Cardiac muscle cell (in vitro differentiated cells and primary cell): ENCODE measurements at places on chromosomes 2 and 18. TPM values are rescaled to one million over a fixed set of nuclear protein-coding genes. Genes with fewer than 3 reads are reported as not detected.
A peak's percentile ranks its signal among the peaks of the same experiment; 100 is the strongest.

DNAH7 gene
- total RNA-seq: 0.42 and 1.8 TPM in 2 replicates

KIAA2012 gene
- total RNA-seq: 0.21 TPM in 1 of 2 replicates, not detected in the other

PKDCC gene
- total RNA-seq: 169 and 228 TPM in 2 replicates

GALNT5 gene
- 2.0 and 2.4 TPM in 2 replicates for total RNA-seq

GRCh38 chr2:99984799-99985515, 157.4 kb downstream of the AFF3 start:
- H3K27ac ChIP-seq: no peak overlapping the region
- no peak overlapping the region for H3K4me3 ChIP-seq
- H3K27me3 ChIP-seq: no peaks in the 10 kb centered on the region
- peaks cover 6% of the 10 kb centered on the region for H3K4me1 ChIP-seq
- peak; percentile 16 for DNase-seq
- H3K36me3 ChIP-seq: no peaks in the 10 kb centered on the region

GRCh38 chr2:143431316-143431715, 302.1 kb downstream of the ARHGAP15 start:
- no peaks in the 10 kb centered on the region for H3K4me1 ChIP-seq
- H3K36me3 ChIP-seq: no peaks in the 10 kb centered on the region
- no peak overlapping the region for H3K4me3 ChIP-seq
- H3K27ac ChIP-seq: no peak overlapping the region
- no peaks in the 10 kb centered on the region for H3K27me3 ChIP-seq

DNA sequence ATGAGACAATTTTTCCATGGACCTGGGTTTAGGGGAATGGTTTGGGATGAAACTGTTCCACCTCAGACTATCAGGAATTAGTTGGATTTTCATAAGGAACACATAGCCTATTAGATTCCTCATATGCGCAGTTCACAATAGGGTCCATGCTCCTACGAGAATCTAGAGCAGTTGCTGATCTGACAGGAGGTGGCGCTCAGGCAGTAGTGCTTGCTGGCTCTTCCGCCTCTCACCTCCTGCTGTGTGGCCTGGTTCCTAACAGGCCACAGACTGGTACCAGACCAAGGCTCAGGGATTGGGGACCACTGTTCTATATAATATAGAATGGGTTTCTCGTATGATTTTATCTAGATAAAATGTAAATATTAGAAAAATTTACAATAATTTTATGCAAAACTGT, 338.7 kb downstream of the CPS1 start:
- H3K4me3 ChIP-seq: no peak overlapping the region
- H3K36me3 ChIP-seq: no peaks in the 10 kb centered on the region
- H3K27ac ChIP-seq: no peak overlapping the region
- H3K4me1 ChIP-seq: no peaks in the 10 kb centered on the region
- H3K27me3 ChIP-seq: no peaks in the 10 kb centered on the region
- peak; percentile 5 for DNase-seq

GRCh38 chr18:79242246-79242645, 153.5 kb upstream of the NFATC1 start:
- DNase-seq: no peak
- no peaks in the 10 kb centered on the region for H3K36me3 ChIP-seq
- H3K27me3 ChIP-seq: no peaks in the 10 kb centered on the region

DNA sequence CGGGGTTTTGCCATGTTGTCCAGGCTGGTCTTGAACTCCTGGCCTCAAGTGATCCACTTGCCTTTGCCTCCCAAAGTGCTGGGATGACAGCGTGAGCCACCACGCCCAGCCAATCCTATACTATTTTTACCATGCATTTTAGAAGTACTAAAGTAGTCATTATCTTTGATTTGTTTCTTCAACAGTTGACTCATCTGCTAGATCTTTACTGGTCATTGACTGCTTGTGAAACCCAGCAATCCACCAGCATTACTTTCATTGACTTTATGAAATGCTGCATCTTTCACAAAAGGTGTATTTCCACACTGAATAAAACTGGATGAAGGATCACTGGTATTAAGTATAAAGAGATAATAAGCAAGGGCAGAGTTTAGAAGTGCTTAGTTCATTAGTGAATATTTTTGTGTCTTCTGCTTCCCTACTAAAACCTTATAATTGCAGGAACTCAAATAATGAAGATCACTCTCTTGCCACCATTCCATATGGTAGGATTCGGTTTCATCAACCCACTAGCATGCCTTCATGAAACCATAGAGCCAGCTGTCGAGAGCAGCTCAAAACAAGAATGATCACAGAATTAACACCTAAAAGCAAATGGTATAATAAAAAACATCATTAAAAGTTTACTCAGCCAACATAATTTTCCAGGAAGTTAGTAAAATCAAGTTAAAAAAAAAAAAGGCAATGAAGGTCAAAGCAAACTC, 33.1 kb downstream of the IRS1 start:
- DNase-seq: no peak
- H3K27me3 ChIP-seq: no peaks in the 10 kb centered on the region
- H3K27ac ChIP-seq: peak overlapping the region; percentile 58
- H3K4me1 ChIP-seq: peaks cover 40% of the 10 kb centered on the region
- H3K36me3 ChIP-seq: no peaks in the 10 kb centered on the region
- no peak overlapping the region for H3K4me3 ChIP-seq

DNA sequence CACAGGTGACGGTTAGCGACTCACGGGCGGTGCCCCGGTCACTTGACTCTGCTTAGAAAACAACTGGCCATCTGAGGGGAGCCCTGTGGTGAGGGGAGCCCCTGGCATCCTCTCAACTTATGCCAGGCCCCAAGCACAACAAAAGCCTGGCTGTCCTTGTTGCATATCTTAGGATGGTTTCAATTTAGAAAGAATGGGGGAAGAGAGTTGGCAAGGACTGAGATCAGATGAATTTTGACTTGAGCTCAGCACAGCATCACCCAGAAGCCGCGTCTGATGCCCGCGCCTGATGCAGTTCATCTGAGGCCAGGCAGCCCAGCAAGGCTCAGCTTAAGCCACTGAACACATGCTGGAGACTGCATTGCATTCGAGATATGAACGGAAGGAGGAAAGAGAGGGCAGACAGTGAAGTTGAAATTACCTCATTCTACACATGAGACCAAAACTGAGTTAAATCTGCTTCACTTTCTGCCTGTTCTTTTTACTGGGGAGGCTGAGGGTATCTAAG, 36.8 kb downstream of the MYT1L start:
- no peak overlapping the region for H3K4me3 ChIP-seq
- peaks cover 5% of the 10 kb centered on the region for H3K27me3 ChIP-seq
- DNase-seq: no peak
- no peaks in the 10 kb centered on the region for H3K4me1 ChIP-seq
- H3K36me3 ChIP-seq: no peaks in the 10 kb centered on the region
- no peak overlapping the region for H3K27ac ChIP-seq

GRCh38 chr18:23916338-23916737, 98.2 kb upstream of the TTC39C start:
- no peak for DNase-seq
- no peaks in the 10 kb centered on the region for H3K36me3 ChIP-seq
- no peaks in the 10 kb centered on the region for H3K27me3 ChIP-seq
- H3K4me1 ChIP-seq: no peaks in the 10 kb centered on the region

- peaks cover 11% of the 10 kb centered on the region for H3K27me3 ChIP-seq
- H3K36me3 ChIP-seq: no peaks in the 10 kb centered on the region
- peak; percentile 81 for DNase-seq
- no peak overlapping the region for H3K27ac ChIP-seq
- H3K4me1 ChIP-seq: no peaks in the 10 kb centered on the region
- H3K4me3 ChIP-seq: no peak overlapping the region
Observed at GRCh38 chr2:171598713-171599319, 76.5 kb downstream of the CYBRD1 start.

- H3K36me3 ChIP-seq: no peaks in the 10 kb centered on the region
- no peak for DNase-seq
- H3K27ac ChIP-seq: no peak overlapping the region
- H3K4me1 ChIP-seq: peaks cover 23% of the 10 kb centered on the region
- no peaks in the 10 kb centered on the region for H3K27me3 ChIP-seq
Observed at GRCh38 chr2:45763255-45763654, 111.8 kb downstream of the PRKCE start.
